ENCODE measurements at places on chromosomes 6 and 20.

DNA sequence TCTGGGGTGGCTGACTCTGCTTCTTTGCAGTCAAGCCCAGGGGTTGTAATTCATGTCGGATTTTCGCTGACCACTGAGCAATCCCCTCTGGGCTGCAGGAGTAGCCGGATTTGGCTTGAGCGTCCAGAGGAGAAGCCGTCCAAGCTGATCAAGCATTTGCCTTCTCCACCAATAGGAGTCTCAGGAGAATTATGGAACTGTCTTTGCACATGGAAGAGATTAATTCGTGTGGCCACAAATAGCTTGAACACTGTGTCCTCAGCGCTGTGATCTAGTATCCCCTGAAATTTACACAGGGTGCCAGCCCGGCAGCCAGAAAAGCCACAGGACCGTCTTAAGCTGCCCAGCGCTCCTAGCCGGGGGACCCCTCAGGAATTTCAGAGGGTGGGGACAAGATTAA is 37.1 kb downstream of the EYA2 start:
- no peak overlapping the region for H3K4me3 ChIP-seq
- H3K27me3 ChIP-seq: no peaks in the 10 kb centered on the region
- no peak overlapping the region for H3K27ac ChIP-seq
- no peaks in the 10 kb centered on the region for H3K36me3 ChIP-seq
- H3K4me1 ChIP-seq: no peaks in the 10 kb centered on the region

DNA sequence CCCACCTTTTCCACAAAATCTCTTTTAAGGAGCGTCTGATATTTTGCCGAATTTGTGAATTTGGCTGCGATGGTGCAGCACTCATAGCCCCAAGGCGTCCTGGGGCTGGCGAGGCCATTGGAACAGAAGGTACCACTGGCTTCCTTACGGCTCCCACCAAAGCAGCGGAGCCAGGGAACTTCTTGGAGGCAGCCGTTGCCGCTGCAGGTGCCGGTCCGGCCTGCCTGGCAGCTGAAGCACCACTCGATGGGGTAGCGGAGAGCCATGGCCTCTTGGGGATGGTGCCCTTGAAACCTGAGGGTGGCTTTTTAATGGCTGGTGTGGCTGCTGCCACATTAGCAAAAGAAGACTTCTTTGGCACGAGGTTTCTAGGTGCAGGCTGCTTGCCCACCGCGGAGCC is 29.8 kb downstream of the DIDO1 start:
- DNase-seq: no peak

GRCh38 chr6:26123675-26123946 is 36.4 kb downstream of the HFE start:
- no peaks in the 10 kb centered on the region for H3K27me3 ChIP-seq
- DNase-seq: peak; percentile 85
- H3K4me1 ChIP-seq: peaks cover 8% of the 10 kb centered on the region
- H3K4me3 ChIP-seq: peak overlapping the region; percentile 73
- no peaks in the 10 kb centered on the region for H3K36me3 ChIP-seq

GRCh38 chr20:3551681-3552434 is 81.0 kb downstream of the ATRN start:
- no peak for DNase-seq
- no peak overlapping the region for H3K27ac ChIP-seq
- H3K4me3 ChIP-seq: no peak overlapping the region
- H3K36me3 ChIP-seq: no peaks in the 10 kb centered on the region

DNA sequence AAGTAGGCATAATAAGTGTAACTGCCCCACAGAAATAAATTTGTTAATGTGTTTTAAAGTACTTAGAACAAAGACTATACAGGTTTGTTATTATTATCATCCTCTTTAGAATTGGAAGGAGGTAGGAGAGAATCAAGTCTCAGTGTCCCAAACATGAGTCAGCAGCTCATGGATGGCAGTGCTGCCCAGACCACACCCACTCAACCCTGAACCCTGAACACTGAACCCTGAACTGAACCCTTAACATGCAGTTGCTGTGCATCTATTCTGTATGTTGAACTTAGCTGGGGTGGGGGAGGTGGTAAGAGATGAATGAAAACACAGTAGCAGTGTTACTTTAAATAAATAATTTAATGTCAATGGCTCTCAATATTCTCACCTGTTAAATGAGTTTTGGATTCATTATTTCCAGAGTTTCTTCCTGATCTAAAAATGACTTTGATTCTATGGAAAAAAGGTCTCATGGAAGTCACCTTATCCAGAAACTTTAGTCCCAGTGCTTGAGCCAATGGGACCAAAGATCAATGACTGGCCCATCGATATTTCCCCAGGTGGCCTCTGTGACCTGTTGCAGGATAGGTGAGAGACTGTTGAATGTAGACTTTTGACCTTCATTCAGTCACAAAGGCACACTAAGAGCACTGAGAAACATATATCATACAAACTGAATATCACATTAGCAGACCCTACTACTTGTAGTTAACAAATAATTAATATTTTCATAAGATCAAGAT is 3.1 kb upstream of the ANKRD66 start:
- no peaks in the 10 kb centered on the region for H3K27me3 ChIP-seq
- no peak overlapping the region for H3K4me3 ChIP-seq
- H3K4me1 ChIP-seq: no peaks in the 10 kb centered on the region
- no peak for DNase-seq

DNA sequence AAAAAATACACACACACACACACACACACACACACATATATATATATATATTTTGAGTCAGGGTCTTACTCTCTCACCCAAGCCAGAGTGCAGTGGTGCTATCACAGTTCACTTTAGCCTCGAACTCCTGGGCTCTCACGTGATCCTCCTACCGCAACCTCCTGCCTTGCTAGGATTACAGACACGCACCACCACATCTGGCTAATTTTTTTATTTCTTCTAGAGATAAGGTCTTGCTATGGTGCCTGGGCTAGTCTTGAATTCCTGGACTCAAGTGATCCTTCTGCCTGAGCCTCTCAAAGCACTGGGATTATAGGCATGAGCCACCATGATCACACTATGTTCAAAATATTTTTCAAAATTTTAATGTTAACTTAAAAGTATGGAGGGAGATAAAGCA is 43.5 kb downstream of the NUP153 start:
- no peaks in the 10 kb centered on the region for H3K4me1 ChIP-seq
- no peak for DNase-seq

DNA sequence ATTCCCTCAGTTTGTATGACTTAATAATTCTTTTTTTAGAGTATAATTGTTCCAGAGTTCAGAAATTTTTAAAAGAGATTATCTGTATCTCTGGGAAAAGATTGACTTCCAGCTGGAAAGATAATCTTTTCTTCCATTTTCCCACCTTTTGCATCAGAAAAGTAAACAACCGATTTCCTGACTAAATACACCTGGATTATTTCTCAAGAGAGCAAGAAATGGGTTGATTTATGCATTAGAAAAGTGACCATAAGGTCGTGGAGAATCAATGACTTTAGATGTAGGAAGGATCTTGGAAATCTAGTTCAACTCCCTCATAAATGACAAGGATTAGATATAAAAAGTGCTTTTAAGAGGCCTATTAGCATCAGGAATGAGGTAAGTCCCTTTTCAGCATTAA is 79.9 kb downstream of the SGK1 start:
- H3K4me1 ChIP-seq: no peaks in the 10 kb centered on the region
- no peaks in the 10 kb centered on the region for H3K27me3 ChIP-seq
- no peaks in the 10 kb centered on the region for H3K36me3 ChIP-seq
- H3K27ac ChIP-seq: no peak overlapping the region

DNA sequence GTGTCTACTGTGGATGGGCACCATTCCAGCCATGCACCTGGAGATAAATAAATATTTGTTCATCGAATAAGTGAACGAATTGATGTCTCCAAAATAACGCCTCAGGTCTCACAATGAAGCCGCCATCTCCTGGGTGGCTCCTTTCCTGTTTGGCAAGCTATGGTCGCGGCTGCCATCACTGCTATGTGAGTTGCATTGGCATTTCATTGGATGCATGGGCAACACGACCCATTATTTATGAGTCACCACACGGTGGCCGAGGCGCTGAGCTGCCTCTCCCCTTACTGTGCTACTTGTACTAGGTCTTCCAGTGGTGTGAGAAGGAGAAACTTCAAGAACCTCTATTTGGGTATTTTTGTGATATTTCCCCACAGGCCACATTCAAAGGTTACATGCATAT is 21.3 kb upstream of the PDE10A start:
- no peak overlapping the region for H3K4me3 ChIP-seq
- no peak overlapping the region for H3K27ac ChIP-seq
- no peaks in the 10 kb centered on the region for H3K4me1 ChIP-seq
- DNase-seq: no peak

DNA sequence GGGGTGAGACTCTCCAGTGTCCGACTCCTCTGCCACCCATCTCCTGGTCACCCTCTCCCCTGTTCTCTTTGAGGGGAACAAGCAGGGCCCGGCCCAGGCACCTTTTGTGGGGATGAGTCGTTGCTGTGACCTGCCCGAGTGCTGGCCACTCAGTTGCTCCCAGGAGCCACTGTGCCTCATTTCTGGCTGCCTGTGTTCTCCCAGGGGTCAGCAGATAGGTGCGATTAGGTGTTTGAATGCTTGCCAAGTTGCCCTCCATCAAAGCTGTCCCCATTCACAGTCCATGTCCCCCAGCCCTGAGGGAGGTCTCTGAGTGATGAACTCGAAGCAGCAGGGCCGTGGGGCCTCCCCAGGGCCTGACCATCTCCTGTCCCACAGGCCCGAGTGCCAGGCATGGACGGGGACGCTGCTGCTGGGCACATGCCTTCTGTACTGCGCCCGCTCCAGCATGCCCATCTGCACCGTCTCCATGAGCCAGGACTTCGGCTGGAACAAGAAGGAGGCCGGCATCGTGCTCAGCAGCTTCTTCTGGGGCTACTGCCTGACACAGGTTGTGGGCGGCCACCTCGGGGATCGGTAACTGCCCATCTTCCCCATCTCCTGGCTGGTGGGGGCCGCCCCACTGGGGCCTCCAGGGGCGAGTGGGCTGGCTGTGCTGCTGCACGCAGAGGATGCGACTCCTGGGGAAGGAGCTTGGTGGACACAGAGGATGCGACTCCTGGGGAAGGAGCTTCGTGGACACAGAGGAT is 4.1 kb downstream of the SLC17A9 start:
- H3K4me1 ChIP-seq: peaks cover 23% of the 10 kb centered on the region
- no peak overlapping the region for H3K4me3 ChIP-seq
- H3K36me3 ChIP-seq: no peaks in the 10 kb centered on the region
- H3K27me3 ChIP-seq: no peaks in the 10 kb centered on the region
- no peak overlapping the region for H3K27ac ChIP-seq
- no peak for DNase-seq

GRCh38 chr6:135128268-135128914 is 52.7 kb upstream of the MYB start:
- no peak overlapping the region for H3K4me3 ChIP-seq
- no peaks in the 10 kb centered on the region for H3K36me3 ChIP-seq
- no peaks in the 10 kb centered on the region for H3K27me3 ChIP-seq

GRCh38 chr6:36368921-36369865 is 18.3 kb downstream of the ETV7 start:
- no peak overlapping the region for H3K27ac ChIP-seq
- no peaks in the 10 kb centered on the region for H3K27me3 ChIP-seq
- no peaks in the 10 kb centered on the region for H3K36me3 ChIP-seq
- DNase-seq: no peak

DNA sequence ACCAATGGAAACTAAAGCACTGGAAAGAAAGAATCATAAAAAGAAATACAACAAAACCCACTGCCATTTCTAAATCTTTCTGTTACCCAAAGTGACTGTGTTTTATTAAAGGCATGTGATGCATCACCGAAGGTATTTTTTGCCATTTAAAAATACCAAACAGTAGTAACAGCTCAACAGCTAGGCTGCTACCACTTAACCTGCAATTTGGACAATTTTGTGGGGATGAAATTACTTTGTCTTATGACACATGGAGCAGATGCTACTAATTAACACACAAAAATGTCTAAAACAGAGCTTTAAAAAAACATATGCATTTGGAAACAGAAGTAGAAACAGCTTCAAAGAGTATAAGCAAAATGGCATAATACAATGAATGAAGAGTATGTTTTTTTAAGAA is 97.4 kb downstream of the ATXN1 start:
- no peaks in the 10 kb centered on the region for H3K4me1 ChIP-seq
- H3K36me3 ChIP-seq: no peaks in the 10 kb centered on the region
- DNase-seq: no peak

DNA sequence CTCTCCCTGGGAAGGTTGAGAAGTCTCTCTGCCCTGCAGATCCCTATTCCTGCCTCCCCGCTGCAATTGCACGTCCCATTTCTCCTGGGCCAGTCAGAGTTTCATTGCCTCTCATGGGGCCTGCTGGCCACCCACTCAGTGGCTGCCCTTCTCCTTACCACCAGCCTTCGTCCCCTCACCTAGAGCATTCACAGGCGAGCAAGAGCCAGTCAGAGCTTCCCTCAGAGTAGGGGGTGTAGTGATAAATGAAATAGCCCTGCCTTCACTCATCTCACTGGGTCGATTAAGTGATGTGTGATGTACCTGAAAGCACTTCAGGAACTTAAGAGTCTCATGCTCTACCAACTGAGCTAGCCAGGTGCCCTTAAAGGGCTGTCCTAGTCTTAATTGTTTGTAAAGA is 52.0 kb upstream of the FANCE start:
- no peak overlapping the region for H3K27ac ChIP-seq
- no peaks in the 10 kb centered on the region for H3K36me3 ChIP-seq
- no peak for DNase-seq
- no peaks in the 10 kb centered on the region for H3K27me3 ChIP-seq

GRCh38 chr6:34206726-34207125 is 29.9 kb upstream of the HMGA1 start:
- no peaks in the 10 kb centered on the region for H3K27me3 ChIP-seq
- no peak overlapping the region for H3K27ac ChIP-seq
- H3K36me3 ChIP-seq: no peaks in the 10 kb centered on the region
- no peak overlapping the region for H3K4me3 ChIP-seq

DNA sequence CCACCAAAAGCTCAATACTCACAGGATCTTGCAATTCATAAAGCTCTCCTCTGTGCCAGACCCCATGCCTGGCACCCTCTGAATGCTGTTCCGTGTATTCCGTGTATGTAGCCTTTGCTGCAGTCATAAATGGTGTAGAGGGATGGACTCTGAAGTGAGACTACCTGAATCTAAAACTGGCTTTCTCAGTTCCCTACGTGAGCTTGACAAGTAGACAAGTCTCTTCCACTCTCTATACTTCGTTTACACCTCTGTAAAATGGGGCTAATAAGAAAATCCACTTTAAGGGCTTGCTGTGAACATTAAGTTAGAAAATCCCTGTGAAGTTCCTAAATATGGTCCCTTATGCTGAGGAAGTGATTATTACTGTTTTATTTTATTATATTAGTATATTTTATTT is 31.5 kb downstream of the PPP1R16B start:
- no peaks in the 10 kb centered on the region for H3K36me3 ChIP-seq
- H3K27me3 ChIP-seq: no peaks in the 10 kb centered on the region
- no peak for DNase-seq

GRCh38 chr20:45100563-45101245 is at the start of gene KCNS1:
TSS of gene KCNS1 (minus strand) at chr20:45101127. CDS start at chr20:45099236, 1,891 bp downstream.
- DNase-seq: no peak
- no peak within 1 kb of the TSS for H3K27ac ChIP-seq
- H3K4me3 ChIP-seq: no peak within 1 kb of the TSS
- no peaks in the 10 kb centered on the region for H3K36me3 ChIP-seq
- H3K27me3 ChIP-seq: peaks cover 26% of the 10 kb centered on the region

- no peaks in the 10 kb centered on the region for H3K36me3 ChIP-seq
- H3K27ac ChIP-seq: no peak overlapping the region
- no peaks in the 10 kb centered on the region for H3K27me3 ChIP-seq
- no peaks in the 10 kb centered on the region for H3K4me1 ChIP-seq
- no peak for DNase-seq
These were observed 87.3 kb downstream of the KCNB1 start for GRCh38 chr20:49395183-49395582.

GRCh38 chr20:44083220-44083933 is 103.6 kb downstream of the JPH2 start:
- H3K36me3 ChIP-seq: no peaks in the 10 kb centered on the region
- no peaks in the 10 kb centered on the region for H3K4me1 ChIP-seq
- no peak overlapping the region for H3K27ac ChIP-seq
- no peaks in the 10 kb centered on the region for H3K27me3 ChIP-seq
- no peak overlapping the region for H3K4me3 ChIP-seq
